ENCODE measurements at places on chromosomes 6 and 20.

GRCh38 chr6:138524526-138524925 is 25.2 kb upstream of the NHSL1 start:
- DNase-seq = no peak

GRCh38 chr6:133891149-133891926 is 2.4 kb downstream of the TCF21 start:
- DNase-seq = peak; percentile 11

DNA sequence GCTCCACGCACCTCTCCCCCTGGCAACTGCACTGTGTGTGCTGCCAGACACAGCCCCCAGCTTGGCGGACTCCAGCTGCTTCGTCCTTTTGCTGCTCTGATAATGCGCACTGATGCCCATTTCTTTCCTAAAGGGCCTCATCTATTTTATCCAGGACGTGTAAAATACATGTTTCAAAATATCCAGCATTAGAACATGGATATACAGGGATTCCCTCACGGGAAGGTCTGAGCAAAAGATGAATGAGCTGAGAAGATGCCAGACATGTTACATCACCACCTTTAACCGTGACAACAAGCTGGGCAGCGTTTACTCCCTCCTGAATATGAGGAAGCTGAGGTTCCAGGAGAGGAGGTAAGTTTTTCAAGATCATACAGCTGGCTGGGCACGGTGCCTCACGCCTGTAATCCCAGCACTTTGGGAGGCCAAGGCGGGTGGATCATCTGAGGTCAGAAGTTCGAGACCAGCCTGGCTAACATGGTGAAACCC is 32.8 kb downstream of the TNXB start:
- peak; percentile 88 for DNase-seq

DNA sequence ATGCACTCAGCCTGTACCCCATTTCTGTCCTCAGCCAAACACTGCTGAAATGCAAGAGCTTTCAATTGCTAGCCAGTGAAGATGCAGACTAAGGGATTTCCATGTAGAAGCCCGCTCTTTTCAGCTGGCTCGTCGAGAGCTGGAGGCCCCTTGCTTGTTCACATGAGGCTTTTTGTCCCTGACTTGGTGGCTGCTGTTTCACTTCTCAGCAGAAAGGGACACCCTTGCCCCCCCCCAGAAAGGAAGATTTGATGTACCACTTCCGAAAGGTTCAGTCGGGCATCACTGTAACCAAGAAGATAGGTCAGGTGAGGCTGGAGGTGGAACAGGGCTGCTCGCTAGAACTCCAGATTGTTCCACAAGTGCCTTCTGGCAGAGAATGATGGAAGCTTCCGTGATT is 23.3 kb downstream of the PTPN1 start:
- DNase-seq = no peak

DNA sequence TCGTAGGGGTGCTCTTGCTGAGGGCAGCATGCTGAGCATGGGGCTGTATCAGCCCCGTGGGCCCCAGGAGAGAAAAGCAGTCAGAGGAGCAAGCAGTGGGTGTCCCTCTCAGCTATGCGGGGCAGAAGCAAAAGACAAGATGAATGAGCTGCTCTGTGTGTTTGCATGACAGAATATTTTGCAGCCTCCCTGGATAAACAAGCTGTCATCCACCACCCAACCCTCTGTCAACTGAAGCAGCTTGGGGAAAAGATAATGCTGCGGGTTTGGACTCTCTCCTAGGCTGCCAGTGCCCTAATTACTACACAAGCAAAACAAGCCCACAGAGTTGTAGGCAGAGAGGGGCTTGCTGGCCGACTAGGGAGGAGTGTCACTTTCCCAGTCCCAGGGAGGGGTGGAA is 82.3 kb upstream of the PTPRT start:
- DNase-seq = no peak

DNA sequence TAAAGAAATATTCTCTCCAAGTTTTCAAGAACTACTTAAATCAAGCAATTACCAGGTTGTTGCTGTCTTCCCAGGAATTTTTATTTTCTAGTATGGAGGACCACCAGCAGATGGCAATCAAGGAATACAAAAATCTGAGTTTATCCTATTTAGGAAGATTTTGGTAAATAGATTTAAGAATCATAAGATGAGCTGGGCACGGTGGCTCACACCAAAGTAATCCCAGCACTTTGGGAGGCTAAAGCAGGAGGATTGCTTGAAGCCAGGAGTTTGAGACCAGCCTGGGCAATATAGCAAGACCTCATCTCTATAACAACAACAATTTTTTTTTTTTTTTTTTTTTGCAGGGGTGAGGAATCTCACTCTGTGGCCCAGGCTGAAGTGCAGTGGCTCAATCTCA is 19.3 kb upstream of the SEC63 start:
- DNase-seq = peak; percentile 41

GRCh38 chr6:56863366-56863765 is 91.5 kb upstream of the BEND6 start:
- peak; percentile 73 for DNase-seq

GRCh38 chr6:129209355-129209754 is 326.4 kb downstream of the LAMA2 start:
- peak; percentile 21 for DNase-seq

GRCh38 chr6:8645212-8645611 is 209.9 kb upstream of the SLC35B3 start:
- DNase-seq = no peak

DNA sequence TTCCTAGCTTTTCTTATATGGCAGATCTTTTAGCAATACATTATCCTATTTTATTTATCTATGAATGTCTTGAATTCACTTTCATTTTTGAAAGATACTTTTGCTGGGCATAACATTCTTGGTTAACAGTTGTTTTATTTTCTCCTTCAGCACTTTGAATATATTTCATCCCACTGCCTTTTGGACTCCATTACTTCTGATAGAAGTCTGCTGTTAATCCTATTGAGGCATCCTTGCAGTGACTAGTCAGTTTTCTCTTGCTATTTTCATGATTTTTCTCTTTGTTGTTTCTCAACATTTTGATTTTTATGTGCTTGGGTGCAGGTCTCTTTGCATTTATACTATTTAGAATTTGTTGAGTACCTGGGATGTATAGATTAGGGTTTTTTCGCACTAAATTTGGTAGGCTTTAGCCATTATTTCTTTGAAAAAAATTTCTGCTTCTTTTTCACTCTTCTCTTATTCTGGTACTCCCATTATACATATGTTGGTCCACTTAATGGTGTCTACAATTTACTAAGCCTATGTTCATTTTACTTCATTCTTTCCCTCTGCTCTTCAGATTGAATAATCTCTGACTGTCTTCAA is 53.2 kb downstream of the PHACTR3 start:
- no peak for DNase-seq

- DNase-seq = no peak
Observed at GRCh38 chr6:56400273-56400672, 152.9 kb upstream of the COL21A1 start.

GRCh38 chr6:44668976-44669934 is 281.7 kb downstream of the CDC5L start:
- no peak for DNase-seq

DNA sequence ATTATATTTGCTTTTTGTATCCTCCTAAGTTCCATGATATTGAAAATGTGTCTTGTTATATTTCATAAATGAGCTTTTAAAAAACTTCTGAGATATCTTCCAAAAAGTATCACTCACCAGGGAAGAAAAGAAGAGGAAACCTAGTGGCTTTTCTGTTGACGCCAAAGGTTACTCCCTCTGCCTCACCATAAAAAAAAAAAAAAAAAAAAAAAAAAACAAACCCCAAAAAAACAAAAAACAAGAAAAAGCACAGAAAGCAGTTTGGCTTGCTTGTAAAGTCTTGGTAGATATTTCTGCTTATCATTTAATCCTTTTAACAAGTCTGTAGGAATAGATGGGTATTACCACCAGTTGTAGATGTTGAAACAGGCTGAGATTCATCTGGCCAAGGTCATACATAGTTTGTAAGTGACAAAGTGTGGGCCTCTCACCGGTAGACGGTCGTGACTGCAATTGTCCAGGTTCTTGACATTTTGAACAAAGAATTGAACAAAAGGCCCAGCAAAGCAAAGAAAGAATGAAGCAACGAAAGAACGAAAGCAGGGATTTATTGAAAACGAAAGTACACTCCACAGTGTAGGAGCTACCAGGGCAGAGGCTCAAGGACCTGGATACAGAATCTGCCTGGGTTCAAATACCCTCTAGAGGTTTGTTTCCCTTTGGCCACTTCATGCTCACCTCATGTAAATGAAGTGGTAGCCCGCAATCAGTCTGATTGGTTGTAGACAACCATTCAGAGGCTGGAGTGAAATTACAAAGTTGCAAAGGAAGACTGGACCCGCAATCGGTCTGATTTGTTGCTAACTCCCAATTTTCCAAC is 11.6 kb upstream of the ELOVL5 start:
- peak; percentile 15 for DNase-seq

GRCh38 chr20:58069796-58070663 is 158.4 kb downstream of the ANKRD60 start:
- no peak for DNase-seq

DNA sequence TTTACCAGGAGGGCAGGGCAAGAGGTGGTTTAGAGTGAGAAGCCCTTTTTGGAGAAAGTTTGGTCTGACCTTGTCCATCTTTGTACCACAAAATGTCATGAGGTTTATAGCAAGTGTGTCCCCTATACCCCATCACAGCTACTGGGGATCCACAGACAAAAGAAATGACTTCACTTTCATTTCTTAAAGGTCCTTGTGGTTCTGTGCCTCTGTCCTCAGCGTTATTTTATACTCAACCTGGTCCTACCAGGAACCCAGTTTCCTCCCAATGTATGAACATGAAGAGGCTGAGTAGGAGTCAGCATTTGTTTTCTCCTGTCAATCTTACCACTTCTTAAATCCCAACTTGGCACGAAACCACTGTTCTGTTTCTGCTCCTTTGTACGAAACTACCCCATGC is 157.6 kb downstream of the NFATC2 start:
- DNase-seq = no peak

DNA sequence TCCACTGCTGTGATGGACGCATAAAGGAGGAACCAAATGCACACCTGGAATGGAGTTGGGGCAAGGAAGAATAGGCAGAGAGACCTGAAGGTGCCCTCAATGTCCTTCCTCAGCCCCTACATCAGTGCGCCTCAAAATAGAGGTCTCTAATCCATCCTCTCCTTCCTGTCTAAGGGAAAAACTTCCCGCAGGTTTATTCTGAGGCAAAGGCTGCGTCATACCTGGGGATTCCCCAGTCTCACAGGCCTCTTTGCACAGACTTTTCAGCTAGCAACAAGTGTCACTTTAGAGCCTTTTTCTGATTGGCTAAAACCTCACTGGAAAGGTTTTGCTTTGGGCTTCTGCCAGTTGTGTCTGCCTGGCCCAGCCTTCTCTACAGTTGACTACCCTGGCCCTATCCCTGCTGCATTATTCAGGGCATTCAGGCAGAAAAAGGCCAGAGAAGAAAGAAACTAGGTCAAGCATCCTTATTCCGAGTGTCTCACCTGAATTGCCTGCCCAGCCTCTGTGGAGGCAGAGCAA is 1.8 kb upstream of the HLA-DQB1 start:
- no peak for DNase-seq

GRCh38 chr20:61848851-61849250 is 216.8 kb downstream of the TAF4 start:
- no peak for DNase-seq

- DNase-seq = no peak
Observed at GRCh38 chr6:27777614-27778355, 134.4 kb downstream of the OR2B2 start.

DNA sequence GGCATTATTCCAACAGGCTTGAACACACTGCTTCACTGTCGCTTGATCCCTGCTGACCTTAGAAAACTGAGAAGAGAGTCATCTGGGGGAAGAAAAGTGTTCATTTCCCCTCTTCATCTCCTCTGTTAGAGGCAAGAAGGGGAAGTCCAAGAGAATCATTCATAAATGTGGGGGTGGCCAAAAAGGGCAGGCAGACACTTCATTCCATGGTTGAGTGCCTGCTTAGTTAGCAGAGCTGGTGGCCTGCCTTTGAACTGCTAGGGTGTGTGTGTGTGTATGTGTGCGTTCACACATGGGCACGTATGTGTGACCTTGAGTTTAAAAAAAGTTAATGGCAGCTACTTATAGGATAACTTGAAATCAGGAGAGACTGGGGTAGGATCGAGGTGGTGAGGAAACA is 39.4 kb upstream of the RFPL4B start:
- no peak for DNase-seq

DNA sequence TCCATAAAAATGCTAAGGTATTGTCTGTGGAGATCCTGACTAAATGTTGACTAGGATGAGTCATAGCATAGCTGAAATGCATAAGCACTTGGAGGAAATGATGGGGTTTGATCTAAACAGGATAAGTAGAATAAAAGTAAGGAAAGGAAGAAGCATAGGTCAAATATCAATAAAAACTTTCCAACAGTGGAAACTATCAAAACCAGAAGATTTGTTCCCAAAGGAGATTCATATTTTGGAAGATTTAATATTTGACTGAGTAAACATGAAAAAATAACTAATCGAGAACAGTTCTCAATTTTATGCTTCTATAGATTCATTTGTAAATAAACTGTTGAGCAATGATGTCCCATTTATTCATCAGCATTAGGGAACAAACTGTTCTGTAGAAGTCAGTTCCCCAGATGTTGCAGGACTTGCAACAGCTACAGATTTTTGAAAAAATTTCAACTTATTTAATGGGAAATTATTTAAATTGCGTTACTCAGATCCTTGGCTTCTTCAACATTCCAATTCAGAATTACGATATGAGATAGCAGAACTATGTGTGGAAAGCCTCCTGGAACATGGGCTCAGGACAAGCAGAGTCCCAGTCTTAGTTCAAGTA is 133.7 kb upstream of the TBX18 start:
- peak; percentile 72 for DNase-seq

DNA sequence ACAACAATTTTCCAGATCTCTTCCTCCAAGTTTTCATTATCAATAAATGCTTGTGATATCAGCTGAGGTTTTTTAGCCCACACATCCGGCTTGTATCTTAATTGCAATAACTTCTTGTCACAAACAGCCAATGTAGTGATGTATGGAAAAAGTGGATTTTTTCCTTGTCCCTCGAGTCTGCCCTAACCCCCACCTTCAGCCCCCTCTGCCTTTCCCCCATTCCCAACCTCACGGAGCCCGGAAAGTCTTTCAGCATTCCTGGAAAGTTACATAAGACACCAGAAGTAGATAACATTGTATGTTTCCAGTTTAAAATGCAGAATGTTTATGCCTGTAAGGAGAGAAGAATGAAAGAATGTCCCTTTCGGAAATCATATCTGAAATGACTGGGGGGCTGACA is 179.2 kb upstream of the PHACTR1 start:
- peak; percentile 59 for DNase-seq

- DNase-seq = no peak
Observed at GRCh38 chr20:272718-273117, 15.2 kb downstream of the DEFB132 start.

- peak; percentile 26 for DNase-seq
Observed at GRCh38 chr6:56864171-56864616, 90.7 kb upstream of the BEND6 start.

GRCh38 chr20:4787069-4787468 is 65.4 kb downstream of the PRND start:
- DNase-seq = peak; percentile 28

- no peak for DNase-seq
Observed at GRCh38 chr6:127096167-127096566, 22.3 kb upstream of the RSPO3 start.

DNA sequence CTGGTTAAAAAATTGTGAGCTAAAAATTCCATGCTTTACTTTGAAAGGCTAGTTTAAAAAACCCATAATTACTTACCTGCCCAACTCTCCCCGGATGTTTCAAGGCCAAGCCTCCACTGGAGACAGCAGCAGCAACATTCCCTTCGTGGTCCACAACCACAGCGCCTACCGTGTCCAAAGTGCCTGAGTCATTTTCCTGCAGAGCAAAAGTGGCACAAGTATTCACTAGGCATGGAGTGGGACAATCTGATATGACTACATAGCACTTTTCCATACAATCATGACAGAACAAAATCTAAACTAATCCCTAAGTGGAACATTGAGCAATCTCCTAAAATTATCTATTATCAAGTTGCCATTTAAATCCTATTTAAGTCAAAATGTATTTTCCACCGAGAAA is 104.8 kb downstream of the TASP1 start:
- DNase-seq = peak; percentile 24
